ENCODE measurements at places on chromosomes 7 and 10. TPM values are rescaled to one million over a fixed set of nuclear protein-coding genes. Genes with fewer than 3 reads are reported as not detected.

The PDE6C gene
- not detected for total RNA-seq

The MRC1 gene
- 6.8 TPM for total RNA-seq

The CD36 gene
- 42.8 TPM for total RNA-seq

The C10orf105 gene
- total RNA-seq: 0.42 TPM

- H3K4me1 ChIP-seq: no peaks in the 10 kb centered on the region
- no peaks in the 10 kb centered on the region for H3K36me3 ChIP-seq
- no peak overlapping the region for H3K4me3 ChIP-seq
- no peak for DNase-seq
- no peak overlapping the region for H3K27ac ChIP-seq
Observed at GRCh38 chr10:103839872-103840739, 15.3 kb downstream of the SH3PXD2A start.

DNA sequence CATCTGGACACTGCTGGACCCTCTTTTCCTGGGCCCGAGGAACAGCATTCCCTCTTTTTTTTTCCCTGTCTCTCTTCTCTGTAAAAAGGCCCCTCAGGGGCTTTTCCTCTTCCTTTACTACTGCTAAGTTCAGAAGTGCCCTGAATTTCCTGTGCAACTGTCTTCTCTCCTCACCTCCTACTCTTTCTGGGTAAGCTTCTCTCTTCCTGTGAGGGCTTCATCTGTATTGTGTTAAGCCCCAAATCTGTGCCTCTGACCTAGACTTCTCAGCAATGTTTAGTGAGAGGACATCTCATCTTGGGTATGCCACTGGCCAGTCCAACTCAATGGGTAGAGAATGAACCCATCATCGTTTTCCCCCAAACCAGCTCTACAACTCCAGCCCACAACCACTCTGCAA is 174.2 kb downstream of the PTEN start:
- no peak for DNase-seq
- peaks cover 24% of the 10 kb centered on the region for H3K4me1 ChIP-seq
- H3K27ac ChIP-seq: no peak overlapping the region

DNA sequence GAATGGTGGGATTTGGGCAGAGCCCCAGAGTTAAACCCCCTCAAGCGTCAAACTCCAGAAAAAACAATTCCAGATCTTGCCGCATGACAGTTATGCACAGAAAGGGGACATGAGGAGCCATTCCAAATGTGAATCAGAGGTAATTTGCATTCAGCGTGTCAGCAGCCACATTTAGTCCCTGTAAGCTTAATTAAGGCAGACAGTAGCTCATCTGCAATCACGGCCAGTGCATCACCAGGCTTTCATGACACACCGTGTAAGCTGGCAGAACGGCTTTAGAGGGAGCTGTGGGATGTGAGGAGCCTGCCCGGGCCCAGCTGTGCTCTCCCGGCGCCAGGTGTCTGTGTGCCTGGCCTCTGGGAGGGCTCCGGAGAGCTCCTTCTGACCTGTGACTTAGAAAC is 18.7 kb upstream of the PRKAG2 start:
- no peak for DNase-seq
- no peak overlapping the region for H3K4me3 ChIP-seq
- H3K27me3 ChIP-seq: no peaks in the 10 kb centered on the region
- no peaks in the 10 kb centered on the region for H3K4me1 ChIP-seq
- no peaks in the 10 kb centered on the region for H3K36me3 ChIP-seq

- peaks cover 30% of the 10 kb centered on the region for H3K27me3 ChIP-seq
- no peak overlapping the region for H3K27ac ChIP-seq
- H3K4me3 ChIP-seq: peak overlapping the region; percentile 34
- DNase-seq: no peak
Observed at GRCh38 chr7:18087687-18088078, 60.0 kb upstream of the PRPS1L1 start.
